Ovary (tissue), 10 donors: ENCODE measurements at places on chromosomes 5 and 9.

- no peaks in the 10 kb centered on the region for H3K4me1 ChIP-seq
- DNase-seq: no peak
- H3K36me3 ChIP-seq: no peaks in the 10 kb centered on the region
- no peaks in the 10 kb centered on the region for H3K27me3 ChIP-seq
- no peak overlapping the region for H3K27ac ChIP-seq
Measured at GRCh38 chr9:116490321-116490720, 196.8 kb upstream of the TRIM32 start.

GRCh38 chr5:56638768-56639238 is 176.5 kb upstream of the MAP3K1 start:
- no peaks in the 10 kb centered on the region for H3K4me1 ChIP-seq
- no peak for DNase-seq
- H3K4me3 ChIP-seq: no peak overlapping the region
- H3K27ac ChIP-seq: no peak overlapping the region
- no peaks in the 10 kb centered on the region for H3K36me3 ChIP-seq

GRCh38 chr9:114655689-114656088 is 1.9 kb downstream of the TEX53 start:
- no peak for DNase-seq
- H3K27ac ChIP-seq: no peak overlapping the region
- H3K4me1 ChIP-seq: peaks cover 1% of the 10 kb centered on the region
- no peaks in the 10 kb centered on the region for H3K27me3 ChIP-seq
- no peaks in the 10 kb centered on the region for H3K36me3 ChIP-seq

DNA sequence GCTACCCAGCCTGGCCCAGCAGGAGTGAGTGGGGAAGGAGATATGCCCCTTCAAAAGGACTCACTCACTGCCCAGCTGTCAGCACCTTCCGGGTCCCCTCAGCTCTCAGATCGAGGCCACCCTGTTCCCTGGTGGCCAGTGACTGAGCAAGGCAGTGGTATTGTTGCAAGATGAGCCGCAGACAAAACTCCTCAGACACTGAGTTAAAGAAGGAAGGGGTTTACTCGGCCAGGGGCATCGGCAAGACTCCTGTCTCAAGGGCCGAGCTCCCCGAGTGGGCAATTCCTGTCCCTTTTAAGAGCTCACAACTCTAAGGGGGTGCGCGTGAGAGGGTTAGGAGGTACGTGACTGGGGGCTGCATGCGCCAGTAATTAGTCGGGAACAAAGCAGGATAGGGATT is 9.7 kb upstream of the N4BP3 start:
- no peaks in the 10 kb centered on the region for H3K4me1 ChIP-seq
- DNase-seq: no peak
- H3K27ac ChIP-seq: no peak overlapping the region

DNA sequence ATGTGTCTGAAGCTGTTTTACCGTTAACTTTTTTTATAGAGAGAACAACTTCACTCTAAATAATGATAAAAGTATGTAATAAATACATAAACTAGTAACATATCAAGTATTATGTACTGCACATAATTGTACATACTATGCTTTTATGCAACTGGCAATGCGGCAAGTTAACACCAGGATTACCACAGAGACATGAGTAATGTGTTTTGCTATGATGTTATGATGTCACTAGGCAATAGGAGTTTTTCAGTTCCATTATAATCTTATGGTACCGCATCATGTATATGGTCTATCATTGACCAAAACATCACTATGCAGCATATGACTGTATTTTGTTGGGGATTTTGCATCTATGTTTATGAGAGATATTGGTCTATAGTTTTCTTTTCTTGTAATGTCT is 326.4 kb upstream of the TARS1 start:
- no peak overlapping the region for H3K27ac ChIP-seq
- no peaks in the 10 kb centered on the region for H3K36me3 ChIP-seq
- no peaks in the 10 kb centered on the region for H3K27me3 ChIP-seq
- DNase-seq: no peak
- no peak overlapping the region for H3K4me3 ChIP-seq

DNA sequence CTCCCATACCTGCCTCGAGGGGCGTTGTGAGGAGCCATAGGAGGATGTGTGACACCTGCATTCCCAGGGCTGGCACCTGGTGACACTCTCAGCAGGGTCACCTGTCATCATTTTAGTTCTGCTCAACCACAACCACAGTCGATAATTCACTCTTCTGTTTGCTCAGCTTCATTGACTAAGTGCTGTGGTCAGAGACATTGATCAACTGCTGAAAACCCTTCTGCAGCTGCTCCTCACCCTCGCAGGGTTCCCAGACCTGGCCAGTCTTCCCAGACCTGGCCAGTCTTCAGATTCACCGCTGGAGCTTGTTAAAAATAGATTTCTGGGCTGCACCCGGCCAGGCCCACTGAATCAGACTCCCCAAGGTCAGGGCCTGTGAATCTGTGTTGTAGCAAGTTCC is 92.8 kb downstream of the MVB12B start:
- H3K4me1 ChIP-seq: no peaks in the 10 kb centered on the region
- no peaks in the 10 kb centered on the region for H3K36me3 ChIP-seq
- no peak overlapping the region for H3K27ac ChIP-seq
- no peak overlapping the region for H3K4me3 ChIP-seq

DNA sequence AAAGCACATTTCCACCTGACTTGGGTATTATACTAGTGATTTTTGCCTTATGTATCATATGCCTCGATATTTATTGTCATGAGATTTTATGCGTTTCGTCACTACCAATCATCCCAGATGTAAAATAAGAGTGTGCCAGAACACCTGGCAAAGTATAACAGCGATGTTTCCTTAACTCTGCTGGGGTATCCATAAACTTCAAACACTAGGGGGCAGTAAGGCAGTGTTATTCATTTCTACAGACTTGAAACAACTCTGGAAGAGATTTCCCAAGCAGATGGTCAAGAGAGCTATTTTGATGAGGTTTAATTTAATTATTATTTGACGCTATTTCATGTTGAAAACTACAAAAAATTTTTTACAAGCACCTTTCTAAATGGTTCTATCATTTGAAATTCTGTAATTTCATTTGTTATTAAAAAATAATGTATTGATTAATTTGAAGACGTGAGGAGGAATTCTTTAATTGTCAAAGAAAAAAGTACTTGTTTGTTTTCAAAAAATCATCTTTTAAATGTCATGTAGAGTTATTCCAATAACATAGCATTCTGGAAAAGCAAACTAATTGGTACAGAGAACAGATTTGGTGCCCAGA is 388.5 kb upstream of the CTNND2 start:
- H3K27me3 ChIP-seq: no peaks in the 10 kb centered on the region
- no peak overlapping the region for H3K27ac ChIP-seq
- DNase-seq: no peak
- no peaks in the 10 kb centered on the region for H3K36me3 ChIP-seq
- H3K4me3 ChIP-seq: no peak overlapping the region
- no peaks in the 10 kb centered on the region for H3K4me1 ChIP-seq
